ENCODE measurements at places on chromosomes 7 and 10. TPM values are rescaled to one million over a fixed set of nuclear protein-coding genes. Genes with fewer than 3 reads are reported as not detected.

DNA sequence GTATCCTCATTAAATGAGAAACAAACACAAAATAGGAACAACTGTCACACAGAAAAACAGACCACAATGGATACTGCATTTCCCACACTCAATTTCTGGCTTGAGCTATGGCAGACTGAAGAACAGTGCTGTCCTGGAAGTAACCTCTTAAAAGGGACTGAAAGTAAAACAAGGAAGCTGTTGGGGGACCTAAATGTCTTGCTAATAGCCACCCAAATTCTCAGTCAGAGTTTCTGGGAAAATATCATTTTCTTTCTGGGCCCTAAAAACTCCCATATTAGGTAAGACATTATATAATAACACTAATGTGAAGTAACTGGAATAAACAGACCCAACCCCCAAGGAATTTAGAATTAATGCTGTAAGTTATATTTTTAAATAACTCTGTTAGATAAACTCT, 80.9 kb upstream of the TFEC start:
- DNase-seq: no peak

Gene EPO
- polyA plus RNA-seq: not detected

DNA sequence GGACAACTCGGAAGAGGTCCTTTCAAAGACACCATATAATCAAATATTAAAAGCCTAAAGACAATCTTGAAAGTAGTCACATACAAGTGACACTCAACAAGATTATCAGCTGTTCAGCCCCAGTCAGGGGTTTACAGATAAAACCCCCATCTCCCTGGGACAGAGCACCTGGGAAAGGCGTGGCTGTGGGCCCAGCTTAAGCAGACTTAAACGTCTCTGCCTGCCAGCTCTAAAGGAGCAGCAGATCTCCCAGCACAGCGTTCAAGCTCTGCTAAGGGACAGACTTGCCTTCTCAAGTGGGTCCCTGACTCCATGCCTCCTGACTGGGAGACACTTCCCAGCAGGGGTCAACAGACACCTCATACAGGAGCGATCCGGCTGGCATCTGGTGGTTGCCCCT, 18.0 kb downstream of the CDCA7L start:
- DNase-seq: no peak

DNA sequence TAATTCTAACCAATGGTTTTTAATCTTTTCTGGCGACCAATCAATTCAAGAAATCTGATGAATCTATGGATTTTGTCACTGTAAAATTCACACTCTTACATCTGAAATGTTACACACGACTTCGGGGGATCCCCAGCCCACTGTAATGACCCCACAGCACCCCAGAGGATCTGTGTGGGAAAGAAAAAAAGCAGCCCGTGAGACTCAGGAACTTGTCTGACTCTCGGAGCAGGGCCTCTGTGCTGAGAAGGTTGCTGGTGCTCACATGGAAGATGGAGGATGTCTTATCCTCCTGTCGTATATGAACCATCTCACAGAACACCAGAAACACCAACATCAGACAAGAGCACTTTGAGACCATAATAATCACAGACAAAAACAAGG, 228.4 kb upstream of the INHBA start:
- DNase-seq: no peak

Data from IMR-90 (cell line).